H9 (cell line): ENCODE measurements at places on chromosomes 3 and 15.

DNA sequence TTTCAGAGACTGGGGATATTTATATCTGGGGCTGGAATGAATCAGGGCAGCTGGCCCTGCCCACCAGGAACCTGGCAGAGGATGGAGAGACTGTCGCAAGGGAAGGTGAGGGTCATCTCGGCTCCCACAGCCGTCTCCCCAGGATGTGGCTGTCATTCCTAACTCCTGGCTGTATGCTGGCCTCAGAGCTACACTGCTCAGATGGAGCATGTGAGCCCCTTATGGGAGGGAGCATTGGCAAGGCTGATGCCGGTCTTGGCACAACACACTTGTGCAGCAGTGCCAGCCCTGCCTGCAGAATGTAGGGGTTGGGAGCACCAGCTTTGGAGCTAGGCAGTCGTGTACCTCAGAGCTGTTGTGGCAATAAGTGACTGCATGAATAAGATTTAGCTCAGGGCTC is 5.2 kb downstream of the RCCD1 start:
- no peak overlapping the region for H3K4me3 ChIP-seq
- H3K4me1 ChIP-seq = peaks cover 7% of the 10 kb centered on the region; the same call in 1 of the 2 replicates
- H3K27me3 ChIP-seq = no peaks in the 10 kb centered on the region
- no peak overlapping the region for H3K27ac ChIP-seq

DNA sequence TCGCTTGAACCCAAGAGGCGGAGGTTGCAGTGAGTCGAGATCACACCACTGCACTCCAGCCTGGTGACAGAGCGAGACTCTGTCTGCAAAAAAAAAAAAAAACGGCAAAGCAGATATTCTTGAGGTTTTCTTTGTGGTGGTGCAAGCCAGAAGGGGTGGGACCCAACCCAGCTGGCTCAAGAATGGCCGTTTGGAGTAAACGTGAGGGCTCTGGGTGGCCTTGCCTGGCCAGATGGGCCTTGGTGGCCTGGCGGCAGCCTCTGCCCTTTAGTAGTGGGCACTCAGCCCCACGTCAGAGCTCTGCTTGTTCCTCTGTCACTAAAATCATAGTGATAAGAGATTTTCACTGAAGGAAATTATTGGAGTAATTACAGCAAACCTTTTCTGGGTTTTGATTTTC is 50.5 kb downstream of the ATP1B3 start:
- H3K27ac ChIP-seq = no peak overlapping the region
- H3K4me3 ChIP-seq = no peak overlapping the region
- H3K36me3 ChIP-seq = peaks cover 36% of the 10 kb centered on the region

- peaks cover 65% of the 10 kb centered on the region for H3K36me3 ChIP-seq
- H3K27ac ChIP-seq = no peak overlapping the region
- no peak for DNase-seq
- H3K4me3 ChIP-seq = no peak overlapping the region
- H3K27me3 ChIP-seq = no peaks in the 10 kb centered on the region
- H3K4me1 ChIP-seq = no peaks in the 10 kb centered on the region
Measured at GRCh38 chr3:113802795-113803455, 35.7 kb upstream of the GRAMD1C start.

DNA sequence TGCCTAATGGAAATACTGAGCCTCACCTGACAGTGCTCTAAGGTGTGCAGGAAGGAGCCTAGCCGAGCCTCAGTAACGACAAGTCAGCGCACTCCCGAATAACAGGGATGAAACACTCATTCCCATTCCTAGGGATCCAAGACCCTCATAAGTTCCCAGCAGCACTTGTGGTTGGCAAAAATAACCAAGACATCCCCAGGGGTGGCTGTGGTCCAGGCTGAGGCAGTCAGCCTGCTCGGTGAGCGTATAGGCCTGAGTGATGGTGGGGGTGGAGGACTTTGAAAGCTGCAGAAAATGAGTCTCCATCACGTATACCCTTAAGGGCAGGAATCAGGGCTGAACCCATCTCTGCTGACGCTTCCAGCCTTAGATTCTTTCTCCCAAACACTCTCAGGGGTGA is 120.1 kb downstream of the SMAD6 start:
- H3K36me3 ChIP-seq = no peaks in the 10 kb centered on the region
- H3K27me3 ChIP-seq = no peaks in the 10 kb centered on the region
- H3K27ac ChIP-seq = no peak overlapping the region
- no peak overlapping the region for H3K4me3 ChIP-seq

DNA sequence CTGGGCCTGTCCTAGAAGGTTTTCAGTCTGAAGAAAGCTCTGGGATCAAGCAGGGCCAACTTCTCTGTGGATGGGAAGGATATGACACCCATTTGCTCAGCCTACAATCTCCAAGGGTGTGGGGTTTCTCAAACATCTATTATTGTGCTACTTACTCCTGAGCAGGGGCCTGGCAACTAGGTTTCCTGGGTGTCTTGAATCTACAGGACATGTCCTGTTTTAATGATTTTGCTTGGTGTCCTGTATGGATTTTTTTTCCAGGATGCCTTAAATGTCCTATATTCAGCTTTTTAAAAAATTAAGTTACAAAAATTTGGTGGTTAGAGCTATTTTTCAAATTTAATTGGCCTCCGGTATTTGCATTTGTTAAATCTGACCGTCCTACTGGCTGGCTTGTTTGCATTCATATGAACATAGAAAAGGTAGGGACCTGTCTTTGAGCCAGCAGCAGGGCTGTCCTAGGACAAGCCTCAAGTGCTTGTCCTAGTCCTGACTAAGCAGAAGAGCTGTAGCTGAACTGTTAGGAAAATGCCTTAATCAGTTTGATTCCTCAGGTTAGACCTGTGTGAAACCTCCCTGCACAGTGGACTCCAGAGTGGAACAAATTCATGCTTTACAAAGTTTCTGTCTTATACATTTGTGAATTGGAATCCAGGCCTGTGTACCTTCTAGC is 40.0 kb upstream of the LMOD3 start:
- no peaks in the 10 kb centered on the region for H3K36me3 ChIP-seq
- H3K27ac ChIP-seq = no peak overlapping the region
- no peak overlapping the region for H3K4me3 ChIP-seq
- no peaks in the 10 kb centered on the region for H3K27me3 ChIP-seq
- no peak for DNase-seq

DNA sequence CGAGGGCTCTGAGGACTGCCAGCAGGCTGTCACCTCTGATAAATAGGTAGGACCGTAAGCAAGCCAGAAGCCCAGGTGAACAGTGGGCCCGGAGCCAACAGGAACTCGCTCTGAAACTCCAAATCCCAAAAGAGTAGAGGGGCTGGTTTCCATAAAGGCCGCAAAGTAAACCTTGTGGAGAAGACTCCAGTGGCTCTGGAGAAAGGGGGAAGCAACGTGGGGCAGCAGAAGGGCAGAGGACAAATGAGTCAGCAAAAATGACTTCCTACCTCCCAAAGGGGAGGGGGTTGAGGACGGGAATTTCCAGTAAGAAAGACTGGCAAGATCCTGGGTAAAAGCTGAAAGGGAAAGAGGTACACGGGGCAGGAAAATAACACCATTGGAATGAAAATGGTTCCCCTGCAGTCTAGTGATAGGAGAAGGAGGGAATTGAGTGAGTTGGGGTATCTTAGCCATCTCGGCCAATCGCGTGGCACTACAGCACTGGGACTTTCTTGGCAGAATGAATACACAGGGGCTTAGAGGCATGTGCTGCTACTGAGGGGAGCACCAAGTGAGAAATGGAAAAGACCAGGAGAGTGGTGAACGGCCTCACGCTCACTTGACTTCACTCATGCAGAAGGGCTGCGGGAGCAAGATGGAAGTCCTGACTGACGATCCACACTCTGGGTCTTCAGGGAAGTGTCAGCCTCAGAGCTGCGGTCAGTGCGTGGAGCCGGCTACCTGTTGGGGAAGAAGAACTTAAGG is 33.2 kb downstream of the BMF start:
- 0 out of 3 replicates have a peak, but pooled peaks cover 2% of the 10 kb centered on the region for H3K36me3 ChIP-seq
- no peak overlapping the region for H3K4me3 ChIP-seq
- no peak for DNase-seq
- no peaks in the 10 kb centered on the region for H3K27me3 ChIP-seq
- H3K27ac ChIP-seq = no peak overlapping the region

DNA sequence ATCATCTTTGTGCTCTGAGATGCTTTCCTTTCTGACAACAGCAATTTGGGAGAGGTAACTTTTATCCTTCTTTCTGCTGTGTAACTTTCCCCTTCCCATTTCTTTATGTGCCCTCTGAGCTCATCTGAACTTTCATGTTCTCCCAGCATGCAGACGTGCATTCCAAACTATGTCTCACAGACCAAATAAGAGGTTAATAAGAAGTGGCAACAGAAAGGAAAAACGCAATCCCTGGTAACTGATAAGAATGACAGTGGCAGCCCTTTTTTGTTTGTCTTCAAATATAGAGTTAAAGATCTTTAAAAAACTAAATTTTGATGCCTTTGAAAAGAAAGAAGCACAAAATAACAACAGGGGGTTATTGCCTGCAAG is 533.4 kb downstream of the FOXP1 start:
- peak overlapping the region; percentile 47 for H3K27ac ChIP-seq
- no peak overlapping the region; the same call in 2 of the 3 replicates for H3K4me3 ChIP-seq
- H3K27me3 ChIP-seq = no peaks in the 10 kb centered on the region
- DNase-seq = no peak
- peaks cover 34% of the 10 kb centered on the region for H3K4me1 ChIP-seq

GRCh38 chr3:128549283-128550112 is 56.5 kb upstream of the GATA2 start:
- no peaks in the 10 kb centered on the region; the same call in 1 of the 2 replicates for H3K27me3 ChIP-seq
- no peak overlapping the region for H3K4me3 ChIP-seq
- H3K27ac ChIP-seq = no peak overlapping the region

GRCh38 chr3:21310891-21311290 is 440.1 kb downstream of the ZNF385D start:
- H3K36me3 ChIP-seq = no peaks in the 10 kb centered on the region
- H3K4me3 ChIP-seq = no peak overlapping the region
- H3K27me3 ChIP-seq = no peaks in the 10 kb centered on the region
- no peak overlapping the region for H3K27ac ChIP-seq
- DNase-seq = no peak

GRCh38 chr15:93241696-93242585 is 152.9 kb upstream of the RGMA start:
- H3K4me3 ChIP-seq = 0 out of 3 replicates have a peak overlapping the region, but pooled peaks have one; percentile 19
- DNase-seq = peak; percentile 90
- no peaks in the 10 kb centered on the region for H3K36me3 ChIP-seq
- no peak overlapping the region for H3K27ac ChIP-seq
- no peaks in the 10 kb centered on the region; the same call in 1 of the 2 replicates for H3K27me3 ChIP-seq
- peaks cover 5% of the 10 kb centered on the region; the same call in 1 of the 2 replicates for H3K4me1 ChIP-seq

- peaks cover 2% of the 10 kb centered on the region for H3K4me1 ChIP-seq
- H3K4me3 ChIP-seq = no peak overlapping the region
- H3K27me3 ChIP-seq = no peaks in the 10 kb centered on the region; the same call in 1 of the 2 replicates
- H3K27ac ChIP-seq = no peak overlapping the region
Measured at GRCh38 chr3:141064255-141064926, 13.2 kb downstream of the SPSB4 start.

GRCh38 chr3:122946185-122946584 is 81.4 kb downstream of the SEMA5B start:
- H3K27me3 ChIP-seq = no peaks in the 10 kb centered on the region; the same call in 1 of the 2 replicates
- no peaks in the 10 kb centered on the region for H3K36me3 ChIP-seq
- no peak overlapping the region for H3K27ac ChIP-seq
- H3K4me1 ChIP-seq = no peaks in the 10 kb centered on the region

DNA sequence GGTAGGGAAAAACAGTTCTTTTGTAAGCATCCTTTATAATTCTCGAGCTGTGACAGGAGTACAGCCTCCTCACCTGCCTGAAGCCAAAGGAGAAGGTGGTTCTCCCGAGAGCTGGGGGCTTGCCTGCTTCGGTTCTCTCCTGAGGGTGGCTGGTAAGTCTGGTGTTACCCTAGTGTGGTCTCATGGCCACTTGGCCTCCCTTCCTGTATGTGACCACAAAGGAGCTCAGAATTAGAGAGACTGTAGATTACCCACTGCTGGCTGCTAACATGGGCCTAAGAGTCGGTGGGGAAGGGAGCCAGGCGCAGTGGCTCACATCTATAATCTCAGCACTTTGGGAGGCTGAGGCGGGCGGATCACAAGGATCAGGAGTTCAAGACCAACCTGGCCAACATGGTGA is 12.6 kb downstream of the PDHB start:
- H3K4me3 ChIP-seq = no peak overlapping the region
- H3K4me1 ChIP-seq = no peaks in the 10 kb centered on the region
- no peak for DNase-seq
- H3K27ac ChIP-seq = no peak overlapping the region
- no peaks in the 10 kb centered on the region for H3K27me3 ChIP-seq

DNA sequence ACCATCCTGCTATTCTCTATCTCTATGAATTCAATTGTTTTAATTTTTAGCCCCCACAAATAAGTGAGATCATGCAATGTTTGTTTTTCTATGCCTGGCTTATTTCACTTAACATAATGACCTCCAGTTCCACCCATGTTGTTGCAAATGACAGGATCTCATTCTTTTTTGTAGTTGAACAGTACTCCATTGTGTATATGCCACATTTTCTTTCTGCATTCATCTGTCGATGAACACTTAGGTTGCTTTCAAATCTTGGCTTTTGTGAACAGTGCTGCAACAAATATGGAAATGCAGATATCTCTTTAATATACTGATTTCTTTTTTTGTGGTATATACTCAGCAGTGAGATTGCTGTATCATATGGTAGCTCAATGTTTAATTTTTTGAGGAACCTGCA is 58.7 kb downstream of the RETNLB start:
- no peak overlapping the region for H3K27ac ChIP-seq
- peaks cover 20% of the 10 kb centered on the region for H3K36me3 ChIP-seq
- no peaks in the 10 kb centered on the region for H3K27me3 ChIP-seq
- no peak for DNase-seq
- H3K4me3 ChIP-seq = no peak overlapping the region
- no peaks in the 10 kb centered on the region for H3K4me1 ChIP-seq

- no peak for DNase-seq
- no peak overlapping the region for H3K4me3 ChIP-seq
- no peaks in the 10 kb centered on the region for H3K4me1 ChIP-seq
- H3K27ac ChIP-seq = no peak overlapping the region
- no peaks in the 10 kb centered on the region for H3K27me3 ChIP-seq
Measured at GRCh38 chr15:46941241-46941640, 776.1 kb upstream of the SEMA6D start.

- no peak overlapping the region for H3K27ac ChIP-seq
- H3K27me3 ChIP-seq = no peaks in the 10 kb centered on the region
- DNase-seq = no peak
- H3K4me3 ChIP-seq = no peak overlapping the region
- H3K36me3 ChIP-seq = no peaks in the 10 kb centered on the region
Measured at GRCh38 chr15:80828796-80829195, 49.6 kb downstream of the CEMIP start.

DNA sequence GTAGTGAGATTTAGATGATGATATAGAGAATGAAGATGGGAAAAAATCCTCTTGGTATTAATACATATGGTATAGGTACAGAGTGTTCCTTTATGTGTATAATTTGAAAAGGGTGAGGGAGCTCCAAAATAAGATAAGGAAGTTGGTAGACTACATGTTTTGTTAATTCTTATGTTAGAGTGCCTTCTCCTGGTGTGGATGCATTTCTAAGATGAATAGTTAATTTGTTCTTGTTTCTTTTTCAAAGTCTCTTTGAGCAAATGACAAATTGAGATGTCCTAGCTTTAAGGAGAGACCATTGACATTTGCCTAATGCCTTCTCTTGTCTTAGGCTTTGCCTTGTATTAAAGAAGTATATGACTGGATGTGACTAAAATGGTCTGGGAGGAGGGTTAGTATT is 34.1 kb downstream of the AKAP13 start:
- H3K27me3 ChIP-seq = no peaks in the 10 kb centered on the region
- H3K4me3 ChIP-seq = no peak overlapping the region
- no peaks in the 10 kb centered on the region for H3K36me3 ChIP-seq
- no peak overlapping the region for H3K27ac ChIP-seq
- peaks cover 7% of the 10 kb centered on the region; the same call in 1 of the 2 replicates for H3K4me1 ChIP-seq
